ENCODE measurements at places on chromosomes 16 and 17.

- DNase-seq: no peak
Observed at GRCh38 chr17:74387365-74388218, 20.3 kb downstream of the GPR142 start.

DNA sequence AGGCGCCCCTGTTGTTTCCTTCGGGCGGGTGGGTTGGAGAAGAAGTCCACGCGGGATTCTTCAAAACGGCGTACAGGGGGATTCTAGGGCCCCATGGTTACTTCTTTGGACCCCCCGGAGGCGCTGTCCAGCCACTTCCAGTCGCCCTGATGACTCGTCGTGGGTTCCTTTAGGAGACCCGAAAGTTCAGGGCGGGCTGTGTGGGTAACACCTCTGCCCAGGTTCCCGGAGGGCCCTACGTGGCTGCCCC is 716 bp upstream of the HIC1 start:
- no peak for DNase-seq

DNA sequence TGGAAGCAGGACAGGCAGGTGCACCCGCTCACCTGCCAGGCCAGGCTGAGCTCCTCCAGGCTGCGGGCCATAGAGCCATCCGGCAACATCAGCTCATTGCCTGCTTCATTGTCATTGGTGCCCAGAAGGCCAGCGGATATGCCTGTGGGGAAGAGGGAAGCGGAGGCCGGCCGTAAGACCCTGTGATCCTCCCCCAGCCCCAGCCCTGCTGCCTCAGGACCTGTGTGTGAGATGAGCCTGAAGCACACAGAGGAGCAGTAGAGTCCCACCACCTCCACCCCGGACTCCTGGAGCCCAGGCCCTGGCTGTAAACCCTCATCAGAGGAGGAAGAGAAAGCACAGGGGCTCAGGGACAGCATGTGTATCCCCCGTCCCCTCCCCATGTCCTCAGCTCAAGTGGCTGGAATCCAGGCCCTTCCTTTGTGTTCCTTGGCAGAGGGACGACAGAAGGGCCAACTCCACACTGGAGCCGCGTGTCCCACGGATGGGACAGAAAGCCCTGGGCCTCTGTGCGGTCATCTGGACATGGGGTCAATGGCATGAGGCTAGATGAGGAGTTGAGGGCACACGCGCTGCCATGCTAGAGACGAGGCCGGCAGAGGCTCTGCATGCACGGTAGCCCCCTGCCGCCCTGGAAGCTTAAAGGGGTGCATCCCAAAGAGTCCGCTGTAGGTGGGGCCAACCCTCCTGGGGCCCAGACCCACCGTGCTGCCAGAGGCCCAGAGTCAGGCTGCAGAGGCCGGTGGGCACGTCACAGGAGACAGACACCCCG is 39.1 kb downstream of the RMI2 start:
- no peak for DNase-seq

- no peak for DNase-seq
Observed at GRCh38 chr17:80834893-80835275, 156.8 kb upstream of the CHMP6 start.

DNA sequence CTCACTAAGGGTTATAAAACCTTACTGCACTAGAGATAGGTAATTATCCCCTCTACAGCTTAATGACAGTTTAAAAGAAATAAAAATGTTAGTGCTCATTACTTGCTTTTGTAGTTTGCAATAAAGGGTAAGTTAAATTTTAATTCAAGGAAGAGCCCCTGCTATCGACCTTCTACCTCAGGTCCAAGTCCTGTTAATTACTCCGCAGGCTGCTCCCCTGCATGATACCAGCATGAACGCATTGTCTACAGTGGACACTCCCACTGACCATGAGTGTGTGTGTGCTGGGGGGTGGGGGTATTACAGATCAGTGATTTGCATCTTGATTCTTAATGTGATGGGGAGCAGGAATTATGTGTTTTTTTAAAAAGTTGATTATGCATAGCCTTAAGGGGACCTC is 103.1 kb downstream of the AATF start:
- DNase-seq: no peak

- no peak for DNase-seq
Observed at GRCh38 chr16:75584108-75584507, 17.9 kb downstream of the GABARAPL2 start.

DNA sequence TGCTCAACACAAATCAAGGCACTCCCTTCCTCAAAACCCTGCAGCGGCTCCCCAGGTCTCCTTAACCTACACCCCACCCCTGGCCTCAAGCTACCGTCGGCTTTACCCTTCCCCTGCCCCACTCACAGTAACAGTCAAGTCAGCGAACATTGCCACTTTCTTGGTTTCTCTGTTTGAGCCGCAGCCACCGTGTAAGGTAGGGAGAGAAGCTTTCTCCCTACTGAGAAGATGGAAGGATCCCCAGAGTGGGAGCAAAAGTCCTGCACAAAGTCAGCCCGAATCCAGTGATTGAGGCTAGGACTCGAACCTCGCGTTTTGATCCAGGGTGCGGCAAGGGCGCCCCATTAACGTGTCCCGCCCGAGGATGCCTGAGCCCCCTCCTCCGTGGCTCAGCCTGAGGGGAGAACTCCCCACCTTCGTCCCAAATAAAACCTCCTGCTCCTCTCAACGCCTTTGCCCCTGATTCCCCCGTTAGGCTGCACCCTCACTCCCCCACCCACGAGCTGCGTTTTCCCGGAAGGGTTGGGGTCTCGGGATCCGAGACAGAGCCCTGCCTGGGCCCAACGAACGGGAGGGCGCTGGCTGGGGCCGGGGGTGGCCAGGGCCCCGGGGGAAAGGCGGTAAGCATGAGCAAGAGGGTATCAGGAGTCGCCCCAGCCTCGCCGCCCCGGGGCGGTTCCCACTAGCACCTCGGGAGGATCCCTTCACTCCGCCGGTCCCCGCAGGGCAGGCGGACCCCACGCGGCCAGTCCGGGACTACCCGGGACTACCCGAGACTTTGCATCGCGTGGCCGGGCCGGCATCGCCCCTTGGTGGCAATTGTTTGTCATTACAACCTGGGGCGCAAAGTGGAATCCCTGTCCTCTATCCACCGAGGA is 9.9 kb upstream of the NAGS start:
- DNase-seq: peak; percentile 81

- DNase-seq: no peak
Observed at GRCh38 chr16:50685462-50686063, 4.5 kb upstream of the SNX20 start.

GRCh38 chr16:54630284-54630967 is 300.2 kb upstream of the IRX5 start:
- DNase-seq: no peak

DNA sequence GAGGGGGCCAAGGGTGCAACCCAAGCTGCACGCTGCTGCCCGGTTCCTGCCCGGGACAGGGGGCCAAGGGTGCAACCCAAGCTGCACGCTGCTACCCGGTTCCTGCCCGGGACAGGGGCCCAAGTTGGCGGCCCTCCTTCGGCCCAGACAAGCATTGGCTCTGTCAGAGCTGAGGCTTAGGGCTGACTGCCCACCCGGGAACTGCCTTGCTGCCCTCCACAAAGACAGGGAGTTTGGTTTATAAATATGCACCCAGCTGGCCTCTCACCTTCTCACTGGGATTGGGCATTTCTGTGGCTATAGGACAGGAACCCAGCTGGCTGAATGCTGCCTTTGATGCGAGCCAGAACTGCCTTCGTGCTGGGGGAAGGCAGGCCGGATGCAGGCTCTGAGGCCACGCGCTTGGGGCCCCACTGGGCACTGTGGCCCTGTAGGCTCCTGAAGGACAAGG is 105.7 kb downstream of the IRX5 start:
- no peak for DNase-seq

GRCh38 chr16:89361751-89362539 is 128.4 kb downstream of the ANKRD11 start:
- DNase-seq: no peak

DNA sequence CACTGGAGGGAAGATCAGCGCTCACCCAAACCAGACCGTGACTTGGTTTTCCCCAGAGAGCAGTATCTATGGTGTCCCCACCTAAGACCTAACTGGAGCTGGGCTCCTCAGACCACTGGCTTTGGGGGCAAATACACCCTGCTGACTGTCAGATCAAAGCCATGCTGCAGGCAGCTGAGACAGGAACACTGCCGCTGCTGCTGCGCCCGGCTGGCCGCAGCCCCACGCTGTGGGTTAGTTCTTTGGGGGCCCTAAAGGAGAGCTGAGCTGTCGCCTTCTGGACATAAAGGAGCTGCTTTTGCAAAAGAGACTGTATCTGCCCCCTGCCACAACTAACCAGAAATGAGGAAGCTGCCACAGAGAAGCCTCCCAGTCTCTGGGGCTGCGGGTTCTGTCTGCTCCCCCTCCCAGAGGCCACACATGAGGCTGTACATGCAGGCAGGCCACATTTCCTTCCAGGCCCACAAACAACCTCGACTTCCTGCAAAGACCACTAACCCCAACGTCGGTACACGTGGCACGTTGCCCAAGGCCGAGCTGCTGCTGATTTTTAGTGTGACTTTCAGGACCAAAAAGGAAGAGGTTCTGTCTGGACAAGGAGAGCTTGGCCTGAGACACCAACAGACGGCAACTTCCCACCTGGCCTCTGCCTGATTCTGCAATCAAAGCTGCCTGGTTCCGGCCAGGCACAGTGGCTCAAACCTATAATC is 18.2 kb upstream of the ABR start:
- no peak for DNase-seq

GRCh38 chr17:81120149-81120484 is 45.2 kb upstream of the PVALEF start:
- DNase-seq: no peak

DNA sequence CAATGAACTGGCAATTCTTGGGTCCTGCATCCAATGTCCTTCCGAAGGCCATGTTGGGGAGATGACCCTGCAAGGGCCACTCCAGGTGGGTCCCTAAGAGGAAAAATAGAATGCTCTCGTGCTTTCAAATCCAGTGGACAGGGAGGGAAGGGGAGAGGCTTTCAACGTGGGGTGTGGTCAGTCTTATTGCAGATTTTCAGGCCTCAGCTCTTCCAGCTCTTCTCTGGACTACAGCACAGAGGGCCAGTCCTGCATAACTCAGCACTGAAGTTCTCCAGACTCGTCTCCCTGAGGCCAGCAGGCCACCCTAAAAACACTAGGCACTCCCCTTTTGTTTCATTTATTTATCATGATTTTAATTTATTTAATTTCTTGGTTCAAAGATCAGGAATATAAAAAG is 43.1 kb downstream of the SRL start:
- no peak for DNase-seq

- DNase-seq: no peak
Observed at GRCh38 chr16:59305850-59306249, 571.7 kb upstream of the GOT2 start.

DNA sequence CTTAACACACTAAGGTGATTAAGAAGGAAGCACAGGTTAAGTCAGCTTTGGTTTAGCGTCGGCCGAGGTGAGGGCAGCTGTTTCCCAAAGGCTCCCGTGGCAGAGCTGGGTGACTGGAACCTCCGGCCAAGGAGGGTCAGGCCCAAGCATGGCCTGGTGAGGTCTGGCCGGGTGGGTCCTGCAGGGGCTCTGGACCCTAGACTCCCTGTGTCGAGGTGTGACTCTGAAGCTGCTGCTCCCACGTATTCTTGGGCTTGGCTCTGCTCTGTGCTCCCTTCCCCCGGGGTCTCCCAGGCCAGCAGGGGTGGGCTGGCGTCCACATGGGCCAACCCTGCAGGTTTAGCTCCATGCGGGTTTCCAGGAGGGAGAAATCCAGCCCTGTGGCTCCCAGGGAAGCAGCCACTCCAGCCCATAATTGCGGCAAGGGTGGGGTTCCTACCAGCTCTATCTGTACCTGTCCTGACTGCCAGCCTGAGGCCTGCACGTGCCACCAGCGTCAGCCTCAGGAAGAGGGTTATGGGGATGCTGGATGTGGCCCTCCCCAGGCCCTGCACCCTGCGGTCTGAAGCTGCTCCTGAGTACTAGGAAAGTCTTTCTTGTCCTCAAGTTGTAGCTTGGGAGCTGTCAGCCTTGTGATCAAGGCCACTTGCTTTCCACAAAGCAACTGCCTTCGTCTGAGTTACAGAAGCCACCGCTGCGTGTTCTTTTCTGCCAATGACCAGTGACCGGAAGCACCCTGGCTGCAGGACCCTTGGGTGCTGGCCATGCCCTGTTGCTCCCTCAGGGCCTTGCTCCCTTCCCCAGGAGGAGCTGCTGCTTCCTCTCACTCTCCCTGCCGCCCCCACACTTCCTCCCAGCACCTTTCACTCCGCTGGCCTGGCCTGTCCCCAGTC is 4.8 kb downstream of the CDK5R1 start:
- no peak for DNase-seq

DNA sequence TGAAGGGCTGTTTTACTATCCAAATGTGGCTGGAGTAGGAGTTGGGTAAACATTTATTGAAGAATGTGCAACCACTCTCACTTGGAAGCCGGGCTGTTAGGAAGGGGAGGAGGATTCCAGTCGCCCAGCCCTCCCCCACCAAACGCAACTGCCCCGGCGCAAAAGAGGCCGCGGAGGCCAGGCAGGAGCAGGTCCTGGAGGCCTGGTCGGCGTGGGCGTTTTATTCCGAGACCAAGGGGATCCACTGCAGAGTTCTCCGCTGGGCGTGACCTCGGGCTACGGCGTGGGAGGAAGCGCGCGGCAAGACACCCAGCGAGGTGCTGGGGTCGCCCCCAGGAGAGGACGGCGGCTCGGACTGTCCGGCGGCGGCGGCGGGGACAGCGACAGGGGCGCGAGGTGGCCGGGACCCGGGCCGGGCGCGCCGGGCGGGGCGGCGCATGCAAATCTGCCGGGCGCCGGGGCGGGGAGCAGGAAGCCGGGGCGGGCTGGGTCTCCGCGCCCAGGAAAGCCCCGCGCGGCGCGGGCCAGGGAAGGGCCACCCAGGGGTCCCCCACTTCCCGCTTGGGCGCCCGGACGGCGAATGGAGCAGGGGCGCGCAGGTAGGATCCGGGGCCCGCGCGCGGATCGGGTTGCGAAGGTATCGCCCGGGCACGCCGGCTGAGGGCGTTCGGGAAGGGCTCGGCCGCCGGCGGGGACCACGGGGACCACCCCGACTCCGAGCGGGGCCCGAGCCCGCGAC is at the start of gene IL4R:
IL4R (plus strand) TSS at position 553 of the 739 bp plus-strand sequence. CDS start 26,230 bp downstream, outside the sequence.
- DNase-seq: peak; percentile 82

GRCh38 chr17:37481001-37481665 is 8.6 kb upstream of the DUSP14 start:
- DNase-seq: no peak

- DNase-seq: no peak
Observed at GRCh38 chr16:11202260-11203091, 53.5 kb downstream of the SOCS1 start.

- DNase-seq: peak; percentile 70
Observed at GRCh38 chr17:45432405-45433158, at the start of gene ARHGAP27. Gene ARHGAP27, minus strand, starts transcription at chr17:45432870. Its CDS starts 2,591 bp downstream, at chr17:45430279.

DNA sequence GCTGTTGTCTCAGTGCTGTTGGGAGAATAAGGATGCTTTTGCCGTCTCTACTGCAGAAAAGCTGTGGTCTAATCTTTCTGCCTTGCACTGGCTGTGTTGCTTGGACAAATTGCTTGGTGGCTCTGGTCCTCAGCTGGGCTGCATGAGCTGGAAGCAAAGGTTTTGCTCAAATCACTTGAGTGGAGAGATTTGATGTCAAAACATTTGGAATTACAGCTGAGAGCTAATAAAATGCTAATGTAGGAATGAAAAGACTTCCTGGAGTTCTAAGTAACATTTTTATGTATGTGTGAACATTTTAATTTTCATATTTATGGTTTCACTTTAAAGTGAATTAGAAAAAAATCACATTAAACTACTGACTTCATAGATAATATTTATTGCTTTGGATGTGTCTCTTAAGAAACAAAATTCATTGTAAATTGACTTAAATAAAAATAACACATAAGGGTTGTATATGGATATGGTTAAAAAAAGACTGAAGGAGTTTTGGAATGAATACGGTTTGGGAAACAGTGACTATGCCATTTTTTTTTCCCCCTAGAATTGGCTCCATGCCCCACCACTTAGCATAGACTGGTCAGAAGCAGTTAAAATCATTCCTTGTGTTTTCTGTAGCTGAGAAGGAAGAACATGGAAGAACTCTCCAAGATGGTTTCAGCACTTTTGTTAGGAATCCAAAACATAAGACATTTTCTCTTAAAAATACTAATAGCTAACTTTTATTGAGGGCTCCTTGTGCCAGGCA is 39.2 kb upstream of the FAM20A start:
- DNase-seq: no peak

All from Calu3 (cell line).